Activated CD4-positive, alpha-beta T cell treated with anti-CD3 and anti-CD28 coated beads for 36 hours (primary cell): ENCODE measurements at places on chromosomes 5 and 9.

DNA sequence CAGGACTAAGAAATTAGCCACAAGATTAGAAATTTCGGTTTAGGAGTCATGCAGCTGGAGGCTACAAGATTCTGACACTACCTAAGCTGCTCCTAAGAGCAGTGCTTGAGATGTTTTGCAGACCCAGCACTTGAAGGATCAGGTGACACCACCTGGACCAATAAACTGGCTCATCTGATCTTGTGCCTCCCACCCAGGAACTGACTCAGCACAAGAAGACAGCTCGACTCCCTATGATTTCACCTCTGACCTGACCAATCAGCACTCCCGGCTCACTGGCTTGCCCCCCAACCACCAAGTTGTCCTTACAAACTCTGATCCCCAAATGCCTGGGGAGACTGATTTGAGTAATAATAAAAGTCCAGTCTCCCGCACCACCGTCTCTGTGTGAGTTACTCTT, 170.4 kb downstream of the TTC39B start:
- peak; percentile 28 for DNase-seq

- no peak for DNase-seq
Measured at GRCh38 chr5:181133610-181134231, 2.8 kb upstream of the OR2V1 start.

GRCh38 chr5:106873568-106873967, 797.2 kb downstream of the EFNA5 start:
- no peak for DNase-seq

DNA sequence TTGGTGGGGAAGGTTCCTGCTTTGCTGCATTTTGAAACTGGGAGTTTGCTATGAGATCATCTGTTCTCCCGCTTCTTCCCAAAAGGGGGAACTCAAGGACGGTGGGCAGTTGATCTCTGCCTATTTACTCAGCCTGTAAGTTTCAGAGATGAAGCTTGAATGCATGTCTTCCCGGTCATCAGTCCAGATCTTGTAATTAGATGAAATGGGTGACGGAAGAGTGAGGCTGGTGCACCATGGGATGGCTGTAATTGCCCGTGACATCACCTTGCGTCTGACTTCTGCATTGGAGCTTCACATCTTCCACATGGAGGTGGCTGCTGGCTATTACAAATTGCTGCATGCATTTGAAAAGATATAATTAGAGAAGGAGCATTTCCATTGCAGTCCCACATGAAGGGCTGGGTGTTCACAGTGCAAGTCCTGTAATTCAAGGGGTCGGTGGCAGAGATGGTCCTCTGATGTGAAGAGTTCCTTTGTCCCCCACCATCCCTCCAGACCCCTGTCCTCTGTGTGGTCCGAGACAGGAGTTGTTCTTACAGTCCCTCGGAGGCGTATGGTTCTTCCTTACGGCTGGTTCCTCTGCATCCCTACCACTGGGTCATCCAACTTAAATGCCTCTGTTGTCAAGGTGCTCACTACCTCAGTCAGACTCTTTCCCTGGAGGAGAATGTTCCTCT, 72.9 kb downstream of the ZNF618 start:
- DNase-seq, result no peak

- peak; percentile 73 for DNase-seq
Measured at GRCh38 chr9:131734165-131734610, 5.7 kb downstream of the RAPGEF1 start.

- DNase-seq, result peak; percentile 13
Measured at GRCh38 chr5:25544652-25545249, 900.0 kb upstream of the CDH10 start.
